ENCODE measurements at places on chromosomes 2 and 18.

GRCh38 chr2:130916438-130916705, 79.7 kb downstream of the ARHGEF4 start:
- no peak for DNase-seq

DNA sequence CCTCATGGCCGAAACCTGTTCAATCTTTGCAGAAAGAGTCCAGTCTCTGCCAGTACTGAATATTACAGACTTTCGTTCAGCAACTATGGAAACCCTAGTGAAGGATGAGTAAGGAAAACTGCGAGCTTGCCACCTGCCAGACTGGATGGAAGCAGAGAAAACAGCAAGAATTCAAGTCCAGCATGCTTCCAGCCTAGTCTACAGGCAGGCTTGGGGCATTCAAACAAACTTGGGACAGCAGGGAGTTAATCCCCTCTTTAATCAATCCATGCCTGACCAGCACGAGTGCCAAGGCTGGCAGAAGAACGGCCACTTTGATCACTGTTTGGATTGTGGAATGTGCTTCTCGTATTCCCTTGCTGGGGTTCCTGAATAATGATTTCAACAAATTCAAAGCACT, 145.2 kb downstream of the EPHA4 start:
- no peak for DNase-seq

- no peak for DNase-seq
Observed at GRCh38 chr2:237590272-237591140, at the start of gene RAB17. Gene RAB17 (minus strand): TSS chr2:237590734. CDS start chr2:237586154, 4,580 bp downstream.

DNA sequence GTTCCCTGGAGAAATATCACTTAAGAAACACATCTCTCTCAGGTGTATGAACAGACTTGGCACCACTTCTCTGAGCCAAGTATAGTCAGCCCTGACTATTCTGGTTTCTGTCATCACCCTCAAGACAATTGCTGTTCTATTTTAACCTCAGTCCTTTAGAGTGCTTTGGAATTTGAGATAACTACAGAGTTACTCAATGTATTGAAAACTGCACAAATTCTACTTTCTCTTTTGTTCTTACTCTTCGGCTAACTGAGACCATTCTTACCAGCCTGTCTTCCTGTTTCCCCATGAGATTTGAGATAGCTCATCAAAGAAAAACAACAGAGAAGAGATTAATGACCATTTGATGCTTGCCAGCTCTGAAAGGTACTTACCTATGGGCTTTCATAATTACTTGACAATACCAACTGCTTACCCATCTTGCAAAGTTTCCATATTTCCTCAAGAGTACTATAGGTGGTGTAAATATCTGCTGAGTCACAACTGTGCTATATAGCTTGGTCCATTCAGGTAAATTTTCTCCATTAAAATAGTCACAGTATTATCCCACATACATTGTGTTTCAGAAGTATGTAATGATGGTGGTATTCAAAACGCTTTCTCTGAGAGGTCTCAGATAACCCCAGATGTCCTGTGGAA, 467.5 kb upstream of the CHST9 start:
- no peak for DNase-seq

DNA sequence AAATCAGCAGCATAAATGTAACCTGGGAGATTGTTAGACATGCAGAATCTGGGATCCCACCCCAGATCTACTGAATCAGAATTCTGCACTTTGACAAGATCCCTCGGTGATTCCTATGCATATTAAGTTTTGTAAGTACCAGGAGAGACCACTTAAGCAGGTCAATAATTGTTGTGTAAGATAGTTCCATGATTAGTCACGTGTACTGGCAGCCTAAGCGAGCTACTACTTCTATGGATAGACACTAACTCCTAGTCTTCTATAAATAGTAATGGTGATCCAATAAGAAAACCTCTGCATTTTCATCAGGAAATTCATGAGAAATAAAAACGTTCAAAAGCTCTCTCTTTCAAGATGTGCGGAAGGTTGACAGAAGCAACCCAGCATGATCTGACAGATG, 988.2 kb upstream of the CHAC2 start:
- no peak for DNase-seq

DNA sequence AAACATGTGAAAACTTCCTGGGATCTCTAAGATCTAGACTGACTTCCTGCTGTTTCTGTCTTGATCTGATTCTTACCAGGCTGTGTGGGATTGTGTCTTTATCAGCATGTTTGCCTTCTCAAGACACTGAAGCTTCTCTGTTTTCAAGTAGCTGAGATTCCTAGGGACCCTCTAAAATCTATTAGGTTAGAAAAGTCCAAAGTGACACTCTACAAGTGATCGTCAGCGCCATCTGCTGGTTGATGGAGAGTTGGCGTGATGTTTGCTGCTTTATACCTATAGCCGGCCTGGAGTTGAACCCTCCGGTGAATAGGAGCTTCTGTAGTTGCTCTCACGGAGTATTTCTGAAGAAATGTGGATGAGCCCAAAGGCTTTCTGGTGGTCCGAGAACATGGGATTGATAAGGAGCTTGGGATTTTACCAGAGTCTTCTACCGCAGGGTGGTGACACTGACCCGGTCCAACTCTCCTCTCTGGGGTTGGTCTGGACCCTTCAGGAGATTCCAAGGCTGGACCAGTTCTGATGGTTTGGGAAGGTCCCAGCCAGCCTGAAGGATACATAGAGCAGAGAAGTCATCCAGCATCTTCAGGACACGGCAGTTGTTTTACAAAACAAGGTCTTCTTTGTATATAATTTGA, 96.0 kb upstream of the TTC39C start:
- DNase-seq, result peak; percentile 58

GRCh38 chr2:118645876-118646275, 201.6 kb downstream of the EN1 start:
- no peak for DNase-seq

GRCh38 chr2:234623521-234623991, 126.7 kb upstream of the ARL4C start:
- no peak for DNase-seq

DNA sequence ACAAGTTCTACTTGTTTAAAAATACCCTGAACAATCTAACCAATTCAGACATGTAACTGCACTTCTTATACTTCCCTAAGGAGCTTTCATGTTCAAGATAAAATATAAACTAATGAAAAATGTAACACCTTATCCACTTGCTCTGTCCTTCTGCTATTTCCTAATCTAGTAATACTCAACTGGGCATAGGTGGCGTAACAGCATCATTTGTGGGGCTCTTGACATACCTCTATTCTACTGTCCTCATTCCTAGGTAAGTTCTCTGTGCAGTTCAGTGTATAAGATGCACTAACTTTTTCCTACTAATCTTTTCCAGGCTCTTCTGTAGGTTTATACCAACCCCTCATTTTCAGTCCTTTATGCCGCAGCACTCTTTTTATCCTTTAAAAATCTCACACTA, 36.7 kb downstream of the PRKD3 start:
- no peak for DNase-seq

DNA sequence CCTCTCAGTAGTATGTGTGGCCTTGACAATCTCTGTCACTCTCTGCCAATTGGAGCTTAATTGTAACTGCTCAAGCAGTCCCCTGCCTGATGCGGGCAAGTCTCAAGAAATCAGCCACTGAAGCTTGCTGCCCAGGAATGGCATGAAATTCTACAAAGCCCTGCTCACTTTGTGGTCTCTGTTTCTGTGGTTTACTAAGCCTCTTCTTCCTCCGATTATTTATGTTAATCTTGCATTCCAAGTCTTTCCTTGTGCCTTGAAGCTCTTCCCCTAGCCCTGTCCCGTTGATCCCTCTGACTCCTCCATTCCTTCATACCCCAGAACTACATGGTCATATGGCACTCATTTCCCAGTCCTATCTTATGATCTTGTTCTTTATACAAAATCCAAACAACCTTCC, 489.3 kb upstream of the CHST9 start:
- DNase-seq, result no peak

DNA sequence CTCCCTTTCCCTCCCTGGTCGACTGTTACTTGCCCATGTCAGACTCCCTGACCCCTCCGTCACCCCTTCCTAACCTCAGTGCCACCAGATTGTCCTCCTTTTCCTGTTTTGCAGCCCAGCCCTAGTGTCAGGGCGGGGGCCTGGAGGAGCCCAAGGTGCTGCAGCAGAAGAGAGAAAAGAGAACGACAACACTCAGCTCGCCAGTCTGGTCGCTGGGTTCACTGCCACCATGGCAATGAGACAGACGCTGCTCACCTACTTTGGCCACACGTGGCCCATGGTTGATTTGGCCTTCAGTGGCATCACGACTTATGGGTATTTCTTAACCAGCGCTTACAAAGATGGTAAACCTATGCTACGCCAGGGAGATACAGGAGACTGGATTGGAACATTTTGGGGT, 108.4 kb upstream of the RMDN2 start:
- DNase-seq, result no peak

DNA sequence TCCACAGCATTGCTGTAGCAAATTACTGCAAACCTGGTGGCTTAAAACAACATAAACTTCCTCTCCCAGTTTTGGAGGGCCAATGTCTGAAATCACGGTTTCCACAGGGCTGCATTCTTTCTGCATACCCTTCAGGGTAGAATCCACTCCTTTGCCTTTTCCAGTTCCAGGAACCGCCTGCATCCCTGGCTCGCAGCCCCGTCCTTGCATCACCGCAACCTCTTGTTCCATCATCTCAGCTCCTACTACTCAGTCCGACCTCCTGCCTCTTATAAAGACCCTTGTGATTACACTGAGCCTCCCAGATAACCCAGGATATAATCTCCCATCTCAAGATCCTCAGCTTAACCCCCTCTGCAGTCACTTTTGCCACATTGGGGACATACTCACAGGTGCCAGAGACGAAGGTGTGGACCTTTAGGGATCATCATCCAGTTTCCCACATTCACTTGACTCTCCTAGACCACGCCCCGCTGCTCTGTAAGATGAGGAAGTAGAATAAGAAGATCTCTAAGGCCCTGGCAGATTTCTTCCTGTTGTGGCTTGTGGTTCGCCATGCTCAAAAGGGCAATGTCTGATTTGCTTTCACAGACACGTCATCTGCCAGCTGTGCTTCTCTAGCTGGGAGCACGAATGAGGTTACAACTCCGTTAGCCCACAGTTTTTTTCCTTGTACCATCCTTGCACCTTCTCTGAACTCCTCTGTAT, 103.6 kb upstream of the AGAP1 start:
- DNase-seq, result no peak

- no peak for DNase-seq
Observed at GRCh38 chr18:60228609-60229595, 143.7 kb downstream of the MC4R start.

GRCh38 chr18:79227621-79228020, 158.4 kb downstream of the ATP9B start:
- DNase-seq, result no peak

GRCh38 chr2:193461431-193461934, 1266.8 kb upstream of the TMEFF2 start:
- DNase-seq, result no peak

DNA sequence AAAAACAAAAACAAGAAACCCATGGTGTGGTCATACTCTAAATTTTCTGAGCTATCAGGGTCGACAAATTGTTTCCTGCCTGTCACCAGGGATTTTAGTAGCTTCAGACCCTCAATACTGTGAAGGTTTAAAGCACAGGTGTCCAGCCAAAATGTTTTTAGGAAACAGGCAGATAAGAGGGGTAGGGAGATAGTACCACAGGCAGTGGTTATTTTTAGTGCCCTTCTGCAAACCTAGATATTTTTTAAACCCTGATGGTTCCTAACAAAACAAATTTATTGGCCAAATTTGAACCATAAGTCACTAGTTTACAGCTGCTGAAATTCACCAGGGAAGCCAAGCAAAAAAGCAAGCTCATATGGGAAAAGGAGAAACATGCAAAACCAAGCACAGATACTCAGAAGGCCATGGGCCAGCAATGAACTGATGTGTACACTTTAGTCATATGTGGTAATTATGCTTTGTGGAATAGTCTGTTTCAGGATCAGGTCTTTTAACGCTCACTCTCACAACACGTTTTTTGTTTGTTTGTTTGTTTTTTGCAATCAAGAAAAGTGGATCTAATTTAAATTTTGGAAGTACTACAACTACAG, 156.8 kb upstream of the STK17B start:
- no peak for DNase-seq

- no peak for DNase-seq
Observed at GRCh38 chr2:3021720-3022119, 355.9 kb downstream of the EIPR1 start.
